SJSA1 (cell line): ENCODE measurements at places on chromosomes 2 and 18.

DNA sequence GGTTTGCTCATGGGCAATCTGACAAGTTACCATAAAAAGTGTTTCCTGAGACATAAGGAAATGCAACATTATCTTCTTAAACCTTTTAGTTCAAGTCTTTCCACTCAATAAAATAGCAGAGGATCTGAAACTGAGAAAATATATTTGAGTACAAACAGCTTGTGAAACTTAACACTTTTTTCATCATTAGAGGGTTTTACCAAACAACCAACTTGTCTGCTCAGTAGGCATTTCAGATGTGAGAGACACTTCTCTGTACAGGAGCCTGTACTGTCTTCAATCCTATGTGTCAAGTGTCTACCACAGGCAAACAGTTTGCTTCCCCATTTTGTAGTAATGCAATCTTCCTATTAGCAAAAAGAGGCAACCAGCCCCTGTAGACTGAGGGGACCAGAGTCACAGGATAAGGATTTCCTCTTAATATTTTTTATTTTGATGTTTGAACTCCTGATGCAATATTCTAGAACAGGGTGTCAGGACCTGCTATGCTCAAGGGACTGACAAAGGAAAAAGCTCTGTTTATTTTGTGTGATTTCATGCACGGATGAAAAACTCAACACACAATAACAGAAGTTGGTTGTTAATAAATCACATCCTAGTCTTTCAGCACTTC lies 159.1 kb upstream of the LHCGR start:
- DNase-seq, result no peak

GRCh38 chr2:27471961-27472360 lies 17.6 kb downstream of the IFT172 start:
- no peak for DNase-seq

GRCh38 chr2:72572501-72572900 lies 253.3 kb downstream of the EXOC6B start:
- DNase-seq, result peak; percentile 76

- DNase-seq, result no peak
Measured at GRCh38 chr2:180063494-180064092, 56.5 kb upstream of the CWC22 start.

GRCh38 chr2:197571627-197572271 lies 55.9 kb downstream of the MOB4 start:
- DNase-seq, result no peak

- no peak for DNase-seq
Measured at GRCh38 chr2:72007402-72007801, 140.3 kb downstream of the CYP26B1 start.

DNA sequence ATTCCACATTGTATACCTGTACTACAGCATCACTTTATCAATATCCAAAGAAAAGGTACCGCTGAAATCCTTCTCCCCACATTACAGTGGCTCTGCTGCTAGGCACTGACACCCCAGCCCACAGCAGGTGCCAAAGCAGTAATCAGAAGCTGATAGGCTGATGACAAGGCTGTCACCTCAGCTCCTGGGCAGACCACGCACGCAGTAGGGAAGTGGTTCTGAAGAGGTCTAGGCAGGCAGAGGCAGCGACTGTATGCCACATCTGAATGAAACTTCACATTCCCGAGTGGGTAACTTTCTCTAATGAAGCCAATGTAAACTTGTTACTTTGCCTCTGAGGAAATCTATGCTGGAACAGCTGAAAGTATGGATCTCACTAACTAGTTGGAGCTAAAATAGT lies 113.0 kb downstream of the MEP1B start:
- no peak for DNase-seq

DNA sequence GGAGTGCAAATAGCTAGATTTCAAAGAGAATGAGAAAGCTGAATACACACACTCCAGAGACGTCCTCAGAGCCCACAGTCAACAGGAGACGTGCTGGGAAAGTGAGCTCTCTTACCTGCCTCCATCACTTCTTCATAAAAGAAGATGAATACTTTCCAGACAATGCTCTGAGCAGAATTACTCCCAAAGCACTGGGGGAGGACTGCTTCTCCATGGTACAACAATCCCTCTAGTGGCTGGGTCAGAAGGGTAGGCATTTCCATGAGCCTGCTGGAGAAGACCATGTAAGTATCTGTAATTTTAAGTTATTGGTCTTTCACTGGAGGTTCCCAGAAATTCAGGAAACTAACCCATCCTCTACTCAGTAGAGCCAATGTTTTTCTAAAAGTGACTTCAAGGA lies 190.3 kb downstream of the RBM43 start:
- no peak for DNase-seq

DNA sequence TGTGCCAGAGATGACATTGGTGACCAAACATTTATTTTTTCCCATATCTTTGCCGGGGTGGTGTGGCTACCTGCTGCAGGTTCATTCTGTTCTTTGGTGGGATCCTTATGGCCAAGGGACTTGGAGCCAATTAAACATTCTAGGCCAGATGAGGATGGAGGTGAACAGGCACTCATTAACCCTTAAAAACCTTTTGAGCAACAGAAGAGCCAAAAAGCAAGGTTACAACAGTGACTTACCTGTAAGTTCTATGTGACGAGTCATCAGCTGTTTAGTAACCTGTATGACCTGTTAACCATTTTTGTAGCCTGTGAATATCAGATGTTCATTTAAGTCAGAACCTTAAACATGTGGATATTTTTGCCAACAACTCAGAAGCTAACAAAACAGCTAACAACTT lies 105.6 kb downstream of the XRCC5 start:
- DNase-seq, result no peak

- DNase-seq, result peak; percentile 11
Measured at GRCh38 chr2:69742322-69742952, 503 bp downstream of the ANXA4 start.

- no peak for DNase-seq
Measured at GRCh38 chr18:136433-136832, 21.9 kb upstream of the USP14 start.

GRCh38 chr18:80200932-80201672 lies 46.2 kb downstream of the PARD6G start:
- DNase-seq, result no peak

DNA sequence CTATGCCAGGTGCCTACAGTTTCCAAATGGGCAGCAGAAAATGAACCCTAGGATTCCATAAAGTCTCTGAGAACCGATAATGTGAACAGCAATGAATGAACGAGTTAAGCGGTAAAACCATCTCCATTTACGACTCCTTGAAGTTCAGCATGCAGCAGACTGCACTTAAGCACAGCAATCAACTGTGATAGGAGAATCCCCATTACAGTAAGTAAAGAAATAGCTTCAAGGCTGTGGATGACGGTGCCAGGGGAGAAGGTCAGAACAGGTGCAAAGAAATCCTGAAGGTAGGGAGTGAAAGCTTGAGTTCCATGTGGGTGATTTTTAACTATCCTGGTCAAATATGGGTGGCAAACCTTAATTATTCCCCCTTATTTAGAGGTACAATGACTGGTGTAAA lies 444.4 kb downstream of the NCKAP5 start:
- DNase-seq, result no peak

DNA sequence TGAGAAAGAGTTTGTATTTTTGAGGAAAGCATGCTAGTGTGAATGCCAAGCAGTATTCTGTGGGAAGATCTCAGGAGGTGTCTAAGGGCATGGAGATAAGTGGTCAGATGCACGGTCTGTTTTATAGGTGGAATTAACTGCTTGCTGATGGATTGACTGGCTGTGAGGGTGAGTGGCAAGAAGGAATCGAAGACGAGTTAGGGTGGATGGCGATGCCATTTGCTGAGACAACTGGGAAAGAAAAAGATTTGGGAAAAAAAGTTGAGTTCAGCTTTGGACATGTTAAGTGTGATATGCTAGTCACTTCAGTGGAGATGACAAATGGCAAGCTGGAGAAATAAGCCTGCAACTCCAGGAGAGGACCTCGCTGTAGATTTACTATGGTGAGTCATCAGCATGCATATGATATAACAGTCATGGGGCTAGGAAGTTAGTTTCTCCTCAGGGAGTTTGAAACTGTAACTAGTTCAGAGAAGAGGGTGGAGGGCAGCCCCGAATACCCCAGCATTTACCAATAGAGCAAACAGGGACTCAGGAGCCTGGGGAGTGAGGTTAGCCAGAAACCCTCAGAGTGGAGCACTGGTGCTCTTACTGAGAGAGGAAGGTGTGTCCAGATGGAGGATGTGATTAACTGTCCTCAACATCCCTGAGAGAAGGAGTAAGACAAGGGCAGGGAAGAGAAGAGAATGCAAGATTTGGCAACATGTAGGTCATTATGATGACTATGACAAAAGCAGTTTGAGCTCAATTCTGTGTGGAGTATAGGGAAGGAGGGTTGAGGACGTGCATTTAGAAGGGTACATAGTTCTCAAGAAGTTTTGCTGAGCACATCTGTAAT lies 2.0 kb upstream of the HK2 start:
- no peak for DNase-seq

GRCh38 chr18:52678551-52678950 lies 338.6 kb downstream of the DCC start:
- DNase-seq, result no peak

DNA sequence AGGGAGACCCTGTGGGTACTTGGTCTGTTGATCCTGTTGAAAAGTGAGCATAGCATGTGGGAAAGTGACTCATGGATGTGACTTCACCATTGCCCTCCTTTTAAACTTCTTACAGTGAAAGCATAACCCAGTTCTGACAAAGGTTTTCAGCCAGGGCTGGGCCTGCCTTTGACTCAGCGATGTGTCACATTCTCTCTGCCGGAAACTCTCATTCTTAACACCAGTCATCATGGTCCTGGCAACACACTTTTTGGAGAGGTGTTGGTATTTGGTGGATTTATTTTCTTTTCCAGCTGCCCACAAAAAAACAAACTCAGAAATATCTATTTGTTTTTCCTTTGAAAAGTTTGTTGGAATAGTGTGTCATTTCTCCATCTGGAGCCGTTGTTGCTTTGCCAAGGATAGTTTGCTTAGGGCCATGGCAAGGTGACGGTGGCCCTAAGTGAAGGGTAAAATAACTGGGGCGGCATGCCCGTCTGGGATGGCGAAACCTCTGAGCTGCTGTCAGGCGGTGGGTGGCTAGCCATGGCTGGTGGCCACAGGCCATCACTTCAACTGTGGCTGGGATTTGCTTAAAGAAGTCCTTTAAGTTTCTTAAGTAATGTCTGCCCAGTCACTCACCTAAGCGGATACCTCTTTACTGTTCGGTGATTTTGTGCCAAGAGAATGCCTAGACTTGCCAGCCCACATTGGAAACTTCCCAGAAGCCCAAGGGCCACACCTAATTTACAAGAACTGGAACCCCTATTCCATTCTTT lies 123.3 kb downstream of the LTBP1 start:
- peak; percentile 94 for DNase-seq

GRCh38 chr2:35973132-35973736 lies 382.3 kb upstream of the CRIM1 start:
- DNase-seq, result no peak

GRCh38 chr2:16708173-16708572 lies 42.5 kb upstream of the CYRIA start:
- no peak for DNase-seq

GRCh38 chr18:45104049-45104395 lies 423.3 kb downstream of the SETBP1 start:
- no peak for DNase-seq

DNA sequence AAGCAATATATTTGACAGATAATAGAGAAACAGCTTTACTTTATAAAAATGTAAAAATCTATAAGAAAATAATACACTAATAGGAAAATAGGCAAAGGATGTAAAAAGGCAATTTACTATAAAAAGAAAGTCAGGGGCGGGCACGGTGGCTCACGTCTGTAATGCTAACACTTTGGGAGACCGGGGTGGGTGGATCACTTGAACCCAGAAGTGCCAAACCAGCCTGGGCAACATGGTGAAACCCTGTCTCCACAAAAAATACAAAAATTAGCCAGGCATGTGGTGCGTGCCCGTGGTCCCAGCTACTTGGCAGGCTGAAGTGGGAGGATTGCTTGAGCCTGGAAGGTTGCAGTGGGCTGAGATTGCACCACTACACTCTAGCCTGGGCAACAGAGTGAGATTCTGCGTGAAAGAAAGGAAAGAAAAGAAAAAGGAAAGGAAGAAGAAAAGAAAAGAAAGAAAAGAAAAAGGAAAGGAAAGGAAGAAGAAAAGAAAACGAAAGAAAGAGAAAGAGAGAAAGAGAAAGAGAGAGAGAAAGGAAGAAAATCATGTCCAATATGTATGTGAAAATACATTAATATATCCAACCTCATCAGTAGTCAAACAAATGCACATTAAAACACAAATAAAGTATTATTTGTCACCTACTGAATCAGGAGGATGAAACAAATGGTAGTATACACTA lies 65.1 kb downstream of the ADD2 start:
- peak; percentile 8 for DNase-seq

DNA sequence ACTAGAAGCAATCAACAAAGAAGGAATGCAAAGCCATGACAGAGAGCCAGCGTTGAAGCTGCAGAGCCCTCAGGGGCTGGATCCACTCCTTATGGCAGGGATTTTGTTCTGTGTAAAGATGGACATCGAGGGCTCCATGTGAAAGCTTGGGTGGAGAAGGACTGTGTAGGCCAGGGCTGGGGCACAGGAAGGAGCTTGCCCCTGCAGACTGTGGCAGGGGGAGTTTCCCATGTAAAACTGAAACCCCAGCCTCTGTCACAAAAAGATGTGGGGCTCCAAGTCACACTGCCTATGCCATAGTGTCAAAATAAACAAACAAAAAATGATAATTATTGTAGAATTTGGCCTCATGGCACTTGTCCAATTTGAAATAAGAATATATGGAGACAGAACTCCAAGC lies 408.7 kb upstream of the HS6ST1 start:
- DNase-seq, result no peak

- peak; percentile 53 for DNase-seq
Measured at GRCh38 chr2:190679813-190680591, 31.1 kb downstream of the NAB1 start.

DNA sequence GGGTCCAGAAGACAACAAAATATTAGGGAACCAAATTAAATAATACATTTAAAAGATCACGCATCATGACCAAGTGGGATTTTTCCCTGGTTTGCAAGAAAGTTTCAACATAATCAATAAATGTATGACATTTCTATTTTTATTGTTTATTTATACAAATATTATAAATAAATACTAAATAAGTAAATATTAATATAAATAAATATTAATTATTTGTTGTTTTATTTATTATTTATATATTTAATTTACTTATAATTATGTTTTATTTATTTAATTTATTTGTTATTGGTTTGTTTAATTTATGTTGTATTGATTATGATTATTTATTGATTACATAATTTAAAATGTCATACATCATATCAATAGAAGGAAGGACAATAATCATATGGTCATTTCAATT lies 242.5 kb upstream of the HNMT start:
- DNase-seq, result no peak

DNA sequence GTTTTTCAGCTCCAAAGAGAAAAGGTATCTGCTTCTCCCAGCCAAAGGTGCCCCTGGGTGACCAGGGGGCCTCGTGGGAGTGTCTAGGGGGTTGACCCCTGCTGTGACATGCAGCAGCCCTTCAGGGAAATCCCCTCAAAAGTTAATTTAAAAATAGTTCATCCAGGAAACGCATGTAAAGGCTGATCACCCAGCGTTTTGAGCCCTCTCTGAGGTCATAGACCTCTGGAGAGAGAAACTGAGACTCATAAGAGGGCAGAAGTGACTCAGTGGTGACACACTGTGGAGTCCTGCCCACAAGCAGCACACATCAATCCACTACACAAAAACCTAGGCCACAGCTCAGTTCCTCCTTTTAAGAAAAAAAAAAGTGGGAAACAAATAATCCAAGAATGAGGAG lies 11.9 kb downstream of the GAL3ST2 start:
- DNase-seq, result no peak
